ENCODE measurements at places on chromosomes 7 and 10. TPM values are rescaled to one million over a fixed set of nuclear protein-coding genes. Genes with fewer than 3 reads are reported as not detected.

- no peak overlapping the region for H3K4me3 ChIP-seq
- no peaks in the 10 kb centered on the region for H3K27me3 ChIP-seq
- no peaks in the 10 kb centered on the region for H3K4me1 ChIP-seq
- DNase-seq, result no peak
These were observed 101.3 kb downstream of the ARID5B start for GRCh38 chr10:62002753-62003152.

- H3K36me3 ChIP-seq, result no peaks in the 10 kb centered on the region
- no peak overlapping the region for H3K27ac ChIP-seq
- no peaks in the 10 kb centered on the region for H3K27me3 ChIP-seq
- no peak for DNase-seq
- H3K4me3 ChIP-seq, result no peak overlapping the region
These were observed 42.1 kb upstream of the COL13A1 start for GRCh38 chr10:69759641-69760040.

HECW1 gene
- total RNA-seq, result 3.8 TPM

- DNase-seq, result no peak
- no peaks in the 10 kb centered on the region for H3K27me3 ChIP-seq
- no peaks in the 10 kb centered on the region for H3K36me3 ChIP-seq
- H3K4me3 ChIP-seq, result no peak overlapping the region
These were observed 81.9 kb upstream of the AUTS2 start for GRCh38 chr7:69516238-69516820.

- peaks cover 3% of the 10 kb centered on the region for H3K36me3 ChIP-seq
- H3K4me3 ChIP-seq, result no peak overlapping the region
- peak; percentile 71 for DNase-seq
- H3K27me3 ChIP-seq, result no peaks in the 10 kb centered on the region
These were observed 31.8 kb downstream of the CRHR2 start for GRCh38 chr7:30650421-30650808.

DNA sequence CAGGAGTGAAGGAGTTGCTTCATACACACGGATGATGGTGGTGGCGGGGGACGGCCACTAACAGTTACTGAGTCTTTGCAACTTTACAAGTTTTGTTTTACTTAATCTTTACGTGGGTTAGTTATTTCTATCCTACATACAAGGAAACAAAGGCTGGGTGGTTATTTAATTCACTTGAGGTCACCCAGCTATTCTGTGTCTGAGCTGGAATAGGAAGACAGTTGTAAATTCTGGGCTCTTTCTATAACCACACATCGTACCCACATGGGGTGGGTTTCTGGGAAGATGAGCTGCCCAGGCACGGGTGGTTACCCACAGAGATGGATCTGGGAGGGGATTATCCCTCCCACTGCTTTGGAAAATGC, 137.9 kb downstream of the ANLN start:
- no peak for DNase-seq
- H3K27ac ChIP-seq, result no peak overlapping the region
- no peak overlapping the region for H3K4me3 ChIP-seq
- H3K36me3 ChIP-seq, result no peaks in the 10 kb centered on the region
- H3K4me1 ChIP-seq, result no peaks in the 10 kb centered on the region

GRCh38 chr7:129462420-129462819, 28.2 kb downstream of the STRIP2 start:
- no peaks in the 10 kb centered on the region for H3K27me3 ChIP-seq
- H3K4me3 ChIP-seq, result no peak overlapping the region
- no peaks in the 10 kb centered on the region for H3K4me1 ChIP-seq
- H3K27ac ChIP-seq, result no peak overlapping the region
- DNase-seq, result no peak

- no peak for DNase-seq
- H3K36me3 ChIP-seq, result no peaks in the 10 kb centered on the region
- H3K27me3 ChIP-seq, result no peaks in the 10 kb centered on the region
- no peaks in the 10 kb centered on the region for H3K4me1 ChIP-seq
- no peak overlapping the region for H3K27ac ChIP-seq
These were observed 175.0 kb downstream of the SLIT1 start for GRCh38 chr10:97010695-97011206.

DNA sequence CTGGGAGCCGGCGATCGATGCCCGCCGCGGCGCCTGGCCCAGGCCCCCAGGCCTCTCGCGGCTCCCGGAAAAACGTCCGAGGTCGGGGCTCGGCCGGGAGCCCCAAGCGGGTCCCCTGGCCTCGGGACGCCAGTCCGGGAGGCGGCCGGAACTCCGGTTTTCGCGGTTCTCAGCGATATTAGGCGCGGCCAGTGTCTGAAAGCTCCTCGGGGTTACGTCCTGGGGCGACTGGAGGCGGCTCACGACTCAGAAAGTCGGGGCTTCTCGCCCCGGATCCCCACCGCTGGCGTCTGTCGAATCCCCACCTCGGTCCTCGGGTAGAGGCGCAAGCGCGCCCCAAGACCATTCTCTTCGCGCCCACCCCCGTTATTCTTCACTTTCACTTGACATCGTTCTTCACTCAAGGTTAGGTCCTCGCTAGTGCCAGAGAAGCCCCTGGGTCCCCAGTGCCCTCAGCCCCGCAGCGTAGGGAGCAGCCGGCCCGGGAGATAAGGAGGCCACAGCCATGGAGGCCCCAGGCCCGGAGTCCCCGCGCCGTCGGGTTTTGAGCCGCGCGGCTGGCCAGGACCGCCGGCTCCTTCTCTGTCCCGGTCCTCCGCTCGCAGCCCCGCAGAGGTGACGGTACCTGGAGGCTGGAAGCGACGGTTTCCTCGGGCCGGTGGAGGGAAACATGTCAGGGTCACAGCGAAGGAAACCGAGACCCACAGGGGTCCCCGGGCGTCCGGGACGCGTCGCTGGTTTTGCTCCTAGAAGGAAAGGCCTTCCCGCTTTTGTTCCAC, 35.2 kb upstream of the EBLN1 start:
- peak; percentile 77 for DNase-seq
- no peak overlapping the region for H3K27ac ChIP-seq
- no peaks in the 10 kb centered on the region for H3K36me3 ChIP-seq
- H3K27me3 ChIP-seq, result peaks cover 86% of the 10 kb centered on the region

- no peaks in the 10 kb centered on the region for H3K27me3 ChIP-seq
- DNase-seq, result peak; percentile 87
- H3K27ac ChIP-seq, result no peak overlapping the region
- no peak overlapping the region for H3K4me3 ChIP-seq
- no peaks in the 10 kb centered on the region for H3K36me3 ChIP-seq
These were observed 353.4 kb downstream of the TNS3 start for GRCh38 chr7:47228386-47229014.

DNA sequence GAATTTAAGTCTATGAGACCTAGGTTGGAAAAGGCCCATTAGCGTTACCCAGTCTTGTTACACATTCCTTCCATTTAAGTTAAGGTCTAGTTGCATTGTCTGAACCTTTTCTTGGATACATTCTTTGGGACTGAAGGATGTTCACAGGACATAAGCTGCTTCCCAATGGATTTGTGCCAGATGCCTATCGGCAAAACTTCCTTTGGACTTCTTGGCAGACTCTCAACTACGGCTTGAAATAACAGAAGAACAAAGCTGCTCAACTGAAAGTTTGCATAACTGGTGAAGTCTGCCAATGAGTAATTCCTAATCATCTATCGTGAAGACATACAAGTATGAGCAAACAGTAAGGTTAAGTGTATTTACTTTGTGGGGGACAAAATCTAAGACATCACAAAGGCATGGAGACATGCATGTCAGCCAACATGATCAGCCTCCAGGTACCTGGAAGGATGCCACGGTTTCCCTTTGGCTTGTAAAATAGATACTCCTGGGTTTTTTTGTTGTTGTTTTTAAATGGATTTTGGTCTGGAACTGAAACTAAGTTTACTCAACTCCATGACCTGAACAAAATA, 35.4 kb downstream of the MALSU1 start:
- H3K27ac ChIP-seq, result no peak overlapping the region
- no peaks in the 10 kb centered on the region for H3K4me1 ChIP-seq
- no peak for DNase-seq

DNA sequence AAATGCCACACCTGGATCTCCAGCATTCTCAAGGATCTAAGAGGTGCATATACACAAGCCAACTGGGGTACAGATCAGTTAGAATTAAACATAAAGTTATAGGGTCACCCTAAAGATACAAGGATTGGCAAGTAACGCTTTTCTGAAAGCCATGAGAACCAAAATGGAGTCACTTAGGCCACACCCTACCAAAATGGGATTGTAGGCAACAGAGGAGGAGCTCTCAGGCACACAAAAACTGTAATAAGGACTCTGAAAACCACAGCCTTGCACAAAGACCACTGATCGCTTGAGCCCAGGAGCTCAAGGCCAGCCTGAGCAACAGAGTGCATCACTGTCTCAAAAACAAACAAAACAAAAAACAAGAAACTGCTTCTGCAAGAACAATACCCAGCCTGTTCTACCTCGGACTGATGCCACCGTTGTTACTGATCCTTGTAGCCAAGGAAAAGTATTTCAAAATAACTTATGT, 35.5 kb downstream of the SVOPL start:
- no peaks in the 10 kb centered on the region for H3K27me3 ChIP-seq
- H3K4me1 ChIP-seq, result peaks cover 4% of the 10 kb centered on the region
- no peaks in the 10 kb centered on the region for H3K36me3 ChIP-seq
- no peak overlapping the region for H3K4me3 ChIP-seq

ASB10 gene
- total RNA-seq, result not detected

TAS2R4 gene
- total RNA-seq, result 1.3 TPM

WASHC2C gene
- 38.6 TPM for total RNA-seq

- H3K27me3 ChIP-seq, result no peaks in the 10 kb centered on the region
- no peak overlapping the region for H3K4me3 ChIP-seq
- H3K36me3 ChIP-seq, result no peaks in the 10 kb centered on the region
- no peaks in the 10 kb centered on the region for H3K4me1 ChIP-seq
- no peak for DNase-seq
These were observed 158.9 kb upstream of the ASAH2 start for GRCh38 chr10:50410066-50410811.

GRCh38 chr7:114784177-114784576, 137.7 kb upstream of the MDFIC start:
- no peak for DNase-seq
- no peaks in the 10 kb centered on the region for H3K27me3 ChIP-seq
- H3K27ac ChIP-seq, result no peak overlapping the region
- H3K4me1 ChIP-seq, result no peaks in the 10 kb centered on the region
- H3K36me3 ChIP-seq, result no peaks in the 10 kb centered on the region

GRCh38 chr10:35194906-35195305, 68.3 kb downstream of the CREM start:
- no peak overlapping the region for H3K27ac ChIP-seq
- H3K36me3 ChIP-seq, result no peaks in the 10 kb centered on the region
- no peaks in the 10 kb centered on the region for H3K27me3 ChIP-seq
- H3K4me3 ChIP-seq, result no peak overlapping the region
- no peaks in the 10 kb centered on the region for H3K4me1 ChIP-seq

RAPGEF5 gene
- total RNA-seq, result 16.7 TPM

DNA sequence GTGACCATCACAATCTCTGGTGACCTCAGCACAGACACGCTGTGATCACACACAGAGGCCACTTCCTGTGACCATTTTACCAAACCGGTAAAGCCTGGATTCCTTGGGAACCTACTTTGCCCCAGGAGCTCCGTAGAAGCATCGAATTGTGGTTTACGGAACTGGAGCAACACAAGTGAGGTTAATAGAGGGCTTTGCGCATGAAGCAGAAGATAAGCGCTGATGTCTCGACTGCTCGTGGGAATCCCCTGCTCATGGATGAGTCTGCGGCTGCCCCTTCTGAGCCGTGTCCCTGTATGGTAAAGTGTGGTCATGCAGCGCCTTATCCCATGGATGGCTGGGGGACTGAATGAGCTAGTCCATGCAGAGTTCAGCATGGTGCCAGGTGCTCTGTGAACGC, 53.6 kb downstream of the VIPR2 start:
- no peaks in the 10 kb centered on the region for H3K36me3 ChIP-seq
- H3K27ac ChIP-seq, result no peak overlapping the region
- peak; percentile 24 for DNase-seq
- H3K27me3 ChIP-seq, result no peaks in the 10 kb centered on the region

SPDYE2B gene
- total RNA-seq, result not detected

DNA sequence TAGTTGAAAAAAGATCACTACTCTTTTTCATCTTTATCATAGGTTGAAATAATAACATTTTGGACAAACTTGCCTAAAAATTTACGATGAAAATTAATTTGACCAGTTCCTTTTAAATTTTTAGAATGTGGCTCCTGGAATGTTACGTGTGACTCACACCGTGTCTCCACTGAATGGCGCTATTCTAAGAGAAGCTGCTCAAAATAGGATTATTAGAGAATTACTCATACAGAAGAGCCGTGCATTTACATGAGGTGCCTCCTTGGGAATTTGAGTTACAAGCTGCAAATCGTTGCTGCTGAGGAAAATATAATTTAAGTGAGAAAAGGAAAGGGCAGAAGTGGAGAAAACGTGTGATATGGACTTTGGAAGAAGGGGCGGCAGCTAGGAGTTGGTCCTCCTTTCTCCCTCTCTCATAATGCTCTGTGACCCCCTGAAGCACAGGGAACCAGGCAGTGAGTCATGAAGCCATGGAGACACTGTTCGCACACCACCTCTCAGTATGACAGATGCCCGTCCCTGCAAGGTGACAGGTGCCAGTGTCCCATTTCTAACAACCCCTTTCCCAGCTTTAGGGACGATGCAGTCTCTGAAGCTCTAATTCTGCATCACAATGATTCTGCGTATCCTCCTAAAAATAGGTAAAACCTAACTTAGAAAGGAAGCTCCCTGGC, 323.2 kb upstream of the COBL start:
- no peak overlapping the region for H3K27ac ChIP-seq
- no peak overlapping the region for H3K4me3 ChIP-seq
- H3K4me1 ChIP-seq, result no peaks in the 10 kb centered on the region
- H3K27me3 ChIP-seq, result peaks cover 8% of the 10 kb centered on the region
- no peaks in the 10 kb centered on the region for H3K36me3 ChIP-seq

DNA sequence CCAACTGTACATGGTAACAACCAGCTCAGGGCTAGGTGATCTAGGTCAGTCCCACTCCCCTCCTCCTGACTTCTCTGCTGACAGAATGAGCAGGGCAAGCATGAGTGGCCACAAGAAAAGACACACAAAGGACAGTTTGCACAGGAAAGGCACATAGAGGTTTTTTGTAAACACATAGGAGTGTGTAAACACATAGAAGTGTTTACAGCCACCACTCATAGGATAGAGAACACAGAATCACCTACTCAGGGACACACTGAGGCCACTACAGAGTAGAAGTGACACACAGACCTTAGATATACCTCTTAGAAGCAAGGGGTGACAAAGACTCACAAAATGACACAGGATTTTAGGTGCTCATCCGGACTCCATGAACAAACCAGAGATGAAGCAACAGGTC, 19.0 kb downstream of the NUDCD3 start:
- H3K27ac ChIP-seq, result no peak overlapping the region
- no peak for DNase-seq
- H3K36me3 ChIP-seq, result peaks cover 72% of the 10 kb centered on the region

EFCAB10 gene
- 0.50 TPM for total RNA-seq

- H3K36me3 ChIP-seq, result peaks cover 90% of the 10 kb centered on the region
- H3K4me1 ChIP-seq, result no peaks in the 10 kb centered on the region
- H3K4me3 ChIP-seq, result no peak overlapping the region
- H3K27me3 ChIP-seq, result no peaks in the 10 kb centered on the region
- no peak for DNase-seq
These were observed 28.1 kb upstream of the NFKB2 start for GRCh38 chr10:102367441-102367840.

DNA sequence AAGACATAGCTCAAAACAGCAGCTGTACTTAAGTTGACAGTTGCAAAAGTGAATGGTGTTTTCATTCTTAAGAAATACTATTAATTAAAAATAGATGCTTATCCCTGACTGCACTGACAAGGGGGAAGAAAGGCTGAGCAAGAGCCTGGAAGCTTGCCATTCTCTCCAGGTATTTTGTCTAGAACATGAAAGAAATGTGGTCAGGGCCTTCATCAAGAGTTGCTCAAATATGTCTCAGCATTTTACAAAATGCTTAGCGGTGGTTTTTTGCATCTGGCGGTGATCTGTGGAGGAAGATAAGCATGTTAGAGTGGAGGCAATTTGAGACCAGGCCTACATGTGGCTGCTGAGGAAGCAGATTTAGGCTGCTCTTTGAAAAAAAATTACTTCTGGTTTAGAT, 46.4 kb upstream of the CC2D2B start:
- DNase-seq, result no peak
- peaks cover 10% of the 10 kb centered on the region for H3K36me3 ChIP-seq
- H3K27me3 ChIP-seq, result no peaks in the 10 kb centered on the region

Data from endodermal cell (in vitro differentiated cells).